ENCODE measurements at places on chromosomes 5 and 9.

- no peak for DNase-seq
These were observed 216.8 kb downstream of the DCP2 start for GRCh38 chr5:113193311-113193978.

GRCh38 chr5:111776913-111777781, 20.2 kb upstream of the NREP start:
- DNase-seq, result no peak

DNA sequence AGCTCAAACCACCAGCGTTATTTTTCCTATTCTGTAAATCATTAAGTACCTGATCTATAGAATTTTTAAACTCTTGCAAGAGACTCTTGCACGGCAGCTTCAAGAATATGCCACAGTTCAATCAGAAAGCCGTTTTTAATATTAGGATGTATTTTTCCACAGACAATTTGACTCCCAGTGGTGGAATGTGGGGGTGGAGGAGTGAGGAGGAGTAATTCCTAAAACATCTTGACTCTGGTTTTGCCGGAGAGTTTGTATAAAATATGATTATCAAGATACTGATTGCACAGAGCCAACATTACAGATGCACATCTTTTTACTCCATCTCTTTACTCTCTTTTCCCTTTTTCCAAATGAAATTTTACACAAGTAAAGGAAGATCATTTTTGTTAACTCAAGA, 288.3 kb downstream of the ENC1 start:
- DNase-seq, result no peak

GRCh38 chr9:97906236-97906831, 16.0 kb downstream of the TRMO start:
- DNase-seq, result no peak

Data from WERI-Rb-1 (cell line).